ENCODE measurements at places on chromosomes 3 and 15. TPM values are rescaled to one million over a fixed set of nuclear protein-coding genes. Genes with fewer than 3 reads are reported as not detected.

Gene GREM1
- total RNA-seq: 0.07 TPM

Gene PLXNB1
- 26.7 TPM for total RNA-seq

Gene STARD5
- 1.4 TPM for total RNA-seq

Gene CX3CR1
- not detected for total RNA-seq

Gene CCDC33
- total RNA-seq: not detected

Gene TMEM212
- total RNA-seq: not detected

Gene CD80
- total RNA-seq: not detected

Gene FSIP1
- 0.50 TPM for total RNA-seq

Gene ZNF717
- total RNA-seq: 12.1 TPM

Gene TM4SF1
- total RNA-seq: 906 TPM

Gene WWTR1
- total RNA-seq: 362 TPM

Gene RGMA
- total RNA-seq: not detected

Gene ROPN1
- total RNA-seq: not detected

Gene DPPA2
- total RNA-seq: not detected

Gene RTF1
- total RNA-seq: 49.3 TPM

Gene CFAP20DC
- 4.3 TPM for total RNA-seq

Gene ERICH6
- total RNA-seq: not detected

Gene SLC28A1
- total RNA-seq: not detected

Measured in thoracic aorta endothelial cell (primary cell).